Uterus (tissue), 4 donors: ENCODE measurements at places on chromosomes 7 and 10. TPM values are rescaled to one million over a fixed set of nuclear protein-coding genes. Genes with fewer than 3 reads are reported as not detected.

- no peak overlapping the region for H3K27ac ChIP-seq
- H3K4me3 ChIP-seq = no peak overlapping the region
- H3K36me3 ChIP-seq = no peaks in the 10 kb centered on the region
- no peaks in the 10 kb centered on the region for H3K27me3 ChIP-seq
- no peaks in the 10 kb centered on the region for H3K4me1 ChIP-seq
- DNase-seq = no peak
These were observed 20.6 kb downstream of the CALML5 start for GRCh38 chr10:5478694-5479305.

DNA sequence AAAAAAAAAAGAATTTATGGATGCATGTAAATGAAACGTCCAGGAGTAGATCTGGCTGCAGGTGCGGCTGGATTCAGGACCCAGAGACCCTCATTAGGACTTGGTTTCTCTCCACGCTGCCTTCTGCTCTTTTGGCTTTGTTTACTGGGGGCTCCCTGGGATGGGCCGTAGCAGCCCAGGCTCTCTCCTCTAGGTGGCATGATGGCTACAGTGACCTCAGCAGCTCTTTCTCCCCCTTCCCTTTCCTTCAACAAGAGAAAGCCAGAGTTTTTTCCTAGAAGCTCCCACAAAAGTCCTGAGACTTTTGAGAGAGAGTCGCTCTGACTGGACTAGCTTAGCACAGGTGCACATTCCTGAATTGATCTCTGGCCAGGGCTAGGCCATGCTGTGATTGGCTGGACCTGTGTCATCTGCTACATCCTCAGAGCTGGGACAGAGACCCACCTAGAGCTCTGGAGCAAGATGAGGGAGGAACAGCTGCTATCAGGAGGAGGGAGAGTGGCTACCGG lies 67.8 kb upstream of the PDCD4 start:
- peak; percentile 65 for DNase-seq
- no peak overlapping the region for H3K4me3 ChIP-seq
- no peaks in the 10 kb centered on the region for H3K27me3 ChIP-seq
- H3K27ac ChIP-seq = peak overlapping the region; percentile 36
- H3K4me1 ChIP-seq = no peaks in the 10 kb centered on the region

DNA sequence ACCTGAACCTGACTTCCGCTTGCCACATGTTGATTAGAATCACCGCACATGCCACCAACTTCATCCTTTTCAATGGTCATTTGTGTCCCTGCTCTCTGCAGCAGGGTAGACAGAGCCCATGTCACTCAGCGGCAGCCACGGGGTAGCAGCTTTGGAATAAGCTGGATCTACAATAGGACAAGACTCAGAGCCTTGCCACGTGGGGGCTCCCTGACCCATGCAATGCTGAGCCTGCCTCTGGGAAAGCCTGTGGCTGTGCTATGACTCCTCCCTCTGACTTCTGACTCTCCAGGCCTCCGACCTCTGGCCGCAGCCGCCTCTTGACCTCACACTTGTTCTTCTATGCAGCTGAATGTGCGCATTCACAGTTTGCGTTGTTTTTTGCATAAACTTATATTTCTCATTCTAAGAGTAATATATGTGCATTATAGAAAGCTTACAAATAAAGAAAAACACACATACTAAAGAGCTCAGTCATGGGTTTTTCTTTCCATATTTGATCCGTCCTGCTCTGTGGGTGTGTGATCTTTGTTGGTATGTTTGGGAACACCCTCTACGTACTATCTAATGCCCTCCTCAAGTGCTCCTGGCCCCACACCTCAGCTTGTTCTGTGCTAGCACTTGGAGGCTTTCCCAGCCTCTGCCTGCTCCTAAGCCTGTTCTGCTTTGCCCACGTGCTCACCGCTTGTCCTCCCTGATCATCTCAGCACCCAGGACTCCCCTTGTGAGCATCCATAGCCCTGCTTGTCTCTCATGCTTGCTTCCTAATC lies 198.0 kb upstream of the MKI67 start:
- no peak for DNase-seq
- no peaks in the 10 kb centered on the region for H3K27me3 ChIP-seq
- no peaks in the 10 kb centered on the region for H3K4me1 ChIP-seq
- H3K27ac ChIP-seq = no peak overlapping the region

- no peaks in the 10 kb centered on the region for H3K27me3 ChIP-seq
- no peak overlapping the region for H3K4me3 ChIP-seq
- H3K4me1 ChIP-seq = no peaks in the 10 kb centered on the region
These were observed 76.9 kb downstream of the SNX10 start for GRCh38 chr7:26368542-26368941.

DNA sequence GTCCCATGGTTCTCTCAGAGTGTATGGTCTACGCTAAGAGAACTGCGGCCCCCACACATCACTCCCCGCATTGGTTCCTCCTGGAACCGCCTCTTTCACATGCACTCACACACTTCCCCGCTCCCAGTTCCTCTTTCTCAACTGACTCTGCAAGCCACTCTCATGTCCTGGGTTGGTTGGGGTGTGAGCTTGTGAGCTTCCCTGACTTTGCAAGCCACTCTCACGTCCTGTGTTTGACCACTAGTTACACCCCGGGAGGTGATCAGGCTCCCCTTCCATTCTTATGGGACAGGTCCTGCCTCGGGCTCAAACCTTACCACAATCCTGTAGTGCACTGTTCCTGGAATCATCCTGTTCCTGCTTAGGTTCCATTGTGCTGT lies 105.0 kb downstream of the TRIM24 start:
- H3K36me3 ChIP-seq = peaks cover 4% of the 10 kb centered on the region
- H3K4me3 ChIP-seq = no peak overlapping the region
- no peak for DNase-seq
- no peaks in the 10 kb centered on the region for H3K27me3 ChIP-seq
- no peak overlapping the region for H3K27ac ChIP-seq

DNA sequence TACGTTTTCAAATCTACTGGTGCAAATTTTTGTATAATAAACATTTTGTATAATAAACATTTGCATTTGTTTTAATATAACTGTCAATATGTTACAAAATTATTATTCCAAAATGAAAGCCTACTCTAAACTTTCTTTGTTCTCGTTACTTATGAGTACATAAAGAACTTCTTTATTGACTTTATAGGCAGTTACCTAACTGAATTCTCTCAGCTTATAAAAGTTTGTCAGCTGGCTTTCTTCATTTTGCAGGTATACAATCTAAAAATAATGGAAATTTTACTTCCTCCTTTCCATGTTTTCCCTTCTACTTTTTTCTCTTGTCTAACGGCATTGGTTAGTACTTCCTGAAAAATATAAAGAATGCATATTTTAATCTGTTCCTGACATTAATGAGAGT lies 137.1 kb downstream of the CHCHD3 start:
- DNase-seq = no peak
- H3K27me3 ChIP-seq = no peaks in the 10 kb centered on the region
- H3K4me1 ChIP-seq = no peaks in the 10 kb centered on the region
- H3K36me3 ChIP-seq = no peaks in the 10 kb centered on the region
- no peak overlapping the region for H3K27ac ChIP-seq

- H3K36me3 ChIP-seq = no peaks in the 10 kb centered on the region
- no peaks in the 10 kb centered on the region for H3K27me3 ChIP-seq
- DNase-seq = peak; percentile 83
- no peaks in the 10 kb centered on the region for H3K4me1 ChIP-seq
These were observed 14.7 kb upstream of the MICALL2 start for GRCh38 chr7:1473864-1474512.

DNA sequence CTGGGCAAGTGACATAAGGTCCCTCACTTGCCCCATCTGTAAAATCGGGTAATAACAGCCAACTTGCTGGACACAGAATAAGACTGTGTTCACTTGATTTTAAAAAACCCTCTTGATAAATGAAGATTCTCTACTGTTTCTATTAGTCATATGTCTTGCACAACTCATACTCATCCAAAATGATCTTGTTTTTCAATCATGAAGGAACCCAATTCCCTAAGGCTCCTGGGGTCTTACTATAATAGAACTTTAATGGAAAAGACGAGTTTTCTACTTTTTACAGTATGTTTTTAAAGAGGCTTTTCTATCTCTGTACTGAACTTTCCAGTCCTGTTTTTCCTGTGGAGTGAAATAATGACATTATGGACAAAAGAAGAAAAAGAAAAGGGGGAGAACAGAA lies 103.8 kb downstream of the ARID5B start:
- no peaks in the 10 kb centered on the region for H3K27me3 ChIP-seq
- peaks cover 3% of the 10 kb centered on the region for H3K36me3 ChIP-seq
- no peak for DNase-seq
- H3K4me1 ChIP-seq = no peaks in the 10 kb centered on the region

- H3K4me1 ChIP-seq = no peaks in the 10 kb centered on the region
- no peak for DNase-seq
- H3K27ac ChIP-seq = no peak overlapping the region
- H3K4me3 ChIP-seq = no peak overlapping the region
- H3K36me3 ChIP-seq = no peaks in the 10 kb centered on the region
These were observed 40.2 kb upstream of the IFRD1 start for GRCh38 chr7:112410092-112410491.

Gene SAMD8
- total RNA-seq = 51.0 TPM

Gene ZNF680
- total RNA-seq = 5.1 TPM

Gene TRIL
- 7.4 TPM for total RNA-seq

Gene NYAP1
- 0.51 TPM for total RNA-seq
